ENCODE measurements at places on chromosomes 7 and 10. TPM values are rescaled to one million over a fixed set of nuclear protein-coding genes. Genes with fewer than 3 reads are reported as not detected.

Gene ASAH2
- total RNA-seq, result 1.8 TPM

- H3K36me3 ChIP-seq, result no peaks in the 10 kb centered on the region
- DNase-seq, result no peak
- peaks cover 15% of the 10 kb centered on the region for H3K4me1 ChIP-seq
Measured at GRCh38 chr10:43417950-43418768, 9.2 kb upstream of the HNRNPF start.

DNA sequence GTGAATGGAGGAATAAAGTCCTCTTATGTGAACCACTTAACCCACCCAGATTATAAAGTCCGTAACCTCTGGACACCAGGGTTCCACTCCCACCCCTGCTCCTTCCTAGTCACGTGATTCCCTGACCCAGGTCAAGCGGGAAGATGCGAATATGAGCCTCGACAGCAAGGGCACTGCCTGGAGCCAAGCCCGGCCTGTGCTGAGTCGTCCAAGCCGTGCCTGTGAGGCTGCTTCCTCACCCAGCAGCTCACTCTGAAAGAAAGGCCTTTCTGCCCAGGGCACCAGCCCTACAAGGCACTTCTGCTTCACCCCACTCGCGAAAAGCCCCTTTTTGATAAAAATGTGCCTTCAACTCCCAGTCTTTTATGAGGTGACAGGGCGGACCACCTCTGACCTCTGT, 85.8 kb downstream of the CYTH3 start:
- H3K4me3 ChIP-seq, result no peak overlapping the region
- no peak for DNase-seq
- no peak overlapping the region for H3K27ac ChIP-seq
- H3K4me1 ChIP-seq, result no peaks in the 10 kb centered on the region
- H3K36me3 ChIP-seq, result peaks cover 32% of the 10 kb centered on the region

GRCh38 chr7:82455295-82455694, 11.7 kb upstream of the CACNA2D1 start:
- no peaks in the 10 kb centered on the region for H3K4me1 ChIP-seq
- H3K36me3 ChIP-seq, result no peaks in the 10 kb centered on the region
- no peak overlapping the region for H3K27ac ChIP-seq
- H3K27me3 ChIP-seq, result no peaks in the 10 kb centered on the region
- DNase-seq, result no peak
- no peak overlapping the region for H3K4me3 ChIP-seq

DNA sequence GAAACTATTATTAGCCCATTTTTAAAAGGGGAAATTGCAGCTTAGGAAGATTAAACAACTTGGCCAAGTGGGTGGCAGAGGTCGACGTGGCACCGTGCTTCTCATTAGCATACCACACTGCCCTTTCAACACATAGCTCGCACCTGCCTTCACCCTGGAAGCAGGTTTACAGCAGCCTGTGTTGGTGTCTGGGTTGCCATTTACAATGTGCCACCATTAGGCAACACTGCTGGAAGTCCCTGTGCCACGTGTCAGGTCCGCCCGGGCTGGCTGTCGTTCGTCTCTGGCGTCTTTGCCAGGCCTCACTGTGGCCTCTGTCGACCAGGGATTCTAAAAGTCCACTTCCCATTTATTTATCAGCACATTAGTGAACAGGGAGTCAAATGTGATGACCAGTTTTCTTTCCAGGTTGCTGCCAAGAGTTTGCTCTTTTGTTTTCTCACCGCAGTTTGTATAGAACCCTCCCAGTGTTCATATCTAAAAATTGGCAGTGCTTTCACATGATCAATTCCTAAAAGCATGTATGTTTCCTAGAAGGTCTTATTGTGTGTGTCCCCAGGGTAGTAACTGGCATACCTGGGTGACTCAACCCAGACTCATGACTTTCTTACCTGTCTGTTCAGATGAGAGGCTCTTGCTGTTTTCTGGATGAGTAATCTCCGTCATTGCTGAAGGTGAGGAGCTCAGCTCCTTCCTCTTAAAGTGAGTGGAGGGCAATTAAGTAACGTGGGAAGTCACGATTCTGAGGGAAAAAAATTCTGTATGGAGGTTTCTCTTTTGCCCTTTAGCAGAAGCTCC, 9.2 kb downstream of the INSIG1 start:
- no peak overlapping the region for H3K27ac ChIP-seq
- H3K4me3 ChIP-seq, result no peak overlapping the region
- no peaks in the 10 kb centered on the region for H3K27me3 ChIP-seq
- peaks cover 17% of the 10 kb centered on the region for H3K36me3 ChIP-seq

DNA sequence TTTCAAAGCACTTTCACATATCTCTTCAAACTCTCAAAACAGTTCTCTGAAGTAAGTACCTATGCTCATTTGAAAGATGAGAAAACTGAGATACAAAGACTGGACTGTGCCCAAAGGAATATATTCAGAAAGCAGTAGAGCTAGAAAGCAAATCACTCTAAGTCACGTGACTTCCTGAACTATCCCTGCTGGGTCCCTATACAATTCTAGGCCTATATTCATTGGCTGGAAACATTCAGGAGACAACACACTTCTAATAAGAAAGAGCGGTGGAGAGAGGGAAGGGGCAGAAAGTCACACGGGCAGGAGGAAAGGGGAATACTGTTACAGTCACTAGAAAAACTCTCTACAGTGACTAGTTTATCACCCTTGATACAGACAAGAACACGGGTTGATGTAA, 140.0 kb downstream of the CHCHD3 start:
- no peak overlapping the region for H3K4me3 ChIP-seq
- no peak for DNase-seq
- no peaks in the 10 kb centered on the region for H3K36me3 ChIP-seq

DNA sequence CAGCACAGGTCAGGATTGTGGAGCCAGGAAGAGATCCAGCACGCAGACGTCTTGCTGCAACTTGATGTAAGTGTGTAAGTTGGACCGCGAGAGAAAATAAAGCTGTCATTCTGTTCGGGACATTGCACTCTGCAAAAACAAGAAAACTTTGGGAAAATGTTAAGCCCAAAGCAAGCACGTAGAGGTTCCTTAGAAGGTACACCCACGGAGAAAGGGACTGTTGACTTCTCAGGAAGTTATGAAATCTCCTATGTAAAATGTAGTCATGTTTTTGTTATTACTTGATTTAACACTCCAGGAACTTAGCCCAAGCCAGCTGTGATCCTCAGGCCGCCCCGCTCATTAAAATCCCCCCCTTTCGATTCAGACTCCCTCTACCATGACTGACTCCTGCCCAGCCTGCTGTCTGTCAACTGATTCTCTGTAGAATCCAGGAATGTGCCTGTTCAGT, 196.1 kb upstream of the TCF7L2 start:
- no peak overlapping the region for H3K27ac ChIP-seq
- no peaks in the 10 kb centered on the region for H3K36me3 ChIP-seq
- no peak overlapping the region for H3K4me3 ChIP-seq
- no peak for DNase-seq

DNA sequence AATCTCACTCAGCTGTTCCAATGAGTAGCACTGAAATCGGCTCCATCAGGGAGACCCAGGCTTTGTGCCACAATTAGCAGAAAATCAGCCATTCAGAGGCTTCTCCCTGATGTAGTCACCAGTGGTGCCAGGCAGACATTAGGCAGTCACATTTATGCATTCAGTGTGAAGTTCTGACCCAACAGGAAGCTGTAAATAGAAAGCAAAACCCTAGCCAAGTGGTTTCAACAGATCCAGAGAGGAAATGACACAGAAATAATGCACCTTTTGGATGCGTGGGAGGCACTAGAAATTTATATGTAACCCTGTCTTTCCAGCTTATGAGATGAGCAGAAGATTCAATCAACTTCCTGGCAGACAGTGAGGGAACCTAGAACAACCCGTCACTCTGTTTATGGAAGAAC, 186.4 kb downstream of the PDE1C start:
- no peaks in the 10 kb centered on the region for H3K27me3 ChIP-seq
- no peak overlapping the region for H3K4me3 ChIP-seq
- H3K36me3 ChIP-seq, result no peaks in the 10 kb centered on the region
- peak overlapping the region; percentile 81 for H3K27ac ChIP-seq

Gene ZNF467
- 3.2 TPM for total RNA-seq

GRCh38 chr7:1567049-1567771, 2.6 kb downstream of the PSMG3 start:
- no peaks in the 10 kb centered on the region for H3K27me3 ChIP-seq
- H3K4me3 ChIP-seq, result no peak overlapping the region
- H3K36me3 ChIP-seq, result peaks cover 14% of the 10 kb centered on the region

Gene GSAP
- 6.4 TPM for total RNA-seq

GRCh38 chr10:47012214-47012613, 101.0 kb downstream of the PTPN20 start:
- no peak for DNase-seq
- H3K27ac ChIP-seq, result no peak overlapping the region
- H3K4me1 ChIP-seq, result no peaks in the 10 kb centered on the region
- H3K36me3 ChIP-seq, result no peaks in the 10 kb centered on the region

DNA sequence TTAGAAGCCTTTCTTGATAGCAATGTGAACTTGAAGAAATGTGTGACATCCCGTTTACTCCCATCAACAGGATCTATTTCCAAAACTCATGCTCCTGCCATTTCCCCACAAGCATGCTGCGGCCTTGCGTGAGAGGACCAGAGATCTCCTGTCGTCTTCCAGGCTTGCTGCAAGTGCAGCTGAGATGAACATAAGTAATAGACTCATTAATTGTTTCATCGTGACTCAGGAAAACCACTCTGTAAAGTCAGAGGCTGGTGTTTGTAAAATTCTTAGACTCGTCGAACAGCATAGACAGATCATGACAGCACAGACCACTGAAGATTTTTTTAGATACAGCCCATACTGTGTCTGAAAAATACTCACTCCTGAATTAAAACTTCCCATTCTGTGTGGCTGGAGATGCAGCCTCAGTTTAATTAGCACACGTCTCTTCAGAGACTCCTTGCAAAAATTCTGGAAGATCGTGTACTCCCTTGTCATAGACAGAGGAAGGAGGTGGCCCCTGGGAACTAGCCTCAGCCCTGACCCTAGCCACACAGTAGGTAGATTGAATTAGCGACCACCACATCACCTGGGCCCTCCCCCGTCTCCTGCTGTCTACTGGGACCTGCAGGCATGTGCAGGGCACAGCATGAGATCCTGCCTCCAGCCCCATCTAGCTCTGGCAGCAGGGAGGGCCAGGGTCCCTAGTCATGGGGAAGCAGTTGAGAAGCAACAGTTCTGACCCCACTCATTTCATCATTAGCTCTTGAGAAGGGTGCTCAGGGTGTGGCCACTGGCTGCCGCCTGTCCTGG, 226.0 kb downstream of the CELF2 start:
- H3K36me3 ChIP-seq, result no peaks in the 10 kb centered on the region
- no peak for DNase-seq
- peak overlapping the region; percentile 80 for H3K27ac ChIP-seq
- H3K4me1 ChIP-seq, result peaks cover 39% of the 10 kb centered on the region
- no peak overlapping the region for H3K4me3 ChIP-seq

DNA sequence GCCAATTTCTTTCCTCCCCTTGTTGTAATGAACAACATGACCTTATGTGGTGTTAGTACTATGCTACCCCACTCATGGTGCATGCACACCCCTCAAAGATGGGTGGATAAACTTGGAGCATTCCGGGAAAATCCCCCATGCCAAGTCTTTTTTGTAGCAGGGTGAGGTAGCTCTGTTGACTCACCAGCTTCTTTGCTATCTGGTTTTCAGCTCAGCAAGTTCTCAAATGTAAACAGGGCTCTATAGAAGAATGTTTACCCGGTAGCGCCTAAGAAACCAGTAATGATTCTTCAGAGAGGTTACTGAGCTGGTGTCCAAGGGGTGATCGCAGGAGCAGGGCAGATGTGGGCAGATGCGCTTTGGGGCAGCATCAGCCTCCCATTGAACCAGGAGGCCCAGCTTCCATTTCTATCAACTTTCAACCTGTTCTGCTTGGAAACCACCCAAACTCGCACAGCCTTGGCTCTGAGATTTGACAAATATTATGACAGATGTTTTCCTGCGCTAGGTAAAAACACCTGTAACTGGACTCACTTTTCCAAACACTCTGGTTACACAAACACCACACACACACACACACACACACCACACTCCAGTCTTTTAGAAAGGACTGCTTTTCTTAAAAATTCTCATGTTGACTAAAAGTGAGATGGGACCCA, 87.8 kb downstream of the ZRANB1 start:
- no peak overlapping the region for H3K4me3 ChIP-seq
- H3K27ac ChIP-seq, result no peak overlapping the region
- peaks cover 38% of the 10 kb centered on the region for H3K4me1 ChIP-seq
- no peaks in the 10 kb centered on the region for H3K27me3 ChIP-seq
- peaks cover 15% of the 10 kb centered on the region for H3K36me3 ChIP-seq
- no peak for DNase-seq

Gene GAD2
- total RNA-seq, result not detected

DNA sequence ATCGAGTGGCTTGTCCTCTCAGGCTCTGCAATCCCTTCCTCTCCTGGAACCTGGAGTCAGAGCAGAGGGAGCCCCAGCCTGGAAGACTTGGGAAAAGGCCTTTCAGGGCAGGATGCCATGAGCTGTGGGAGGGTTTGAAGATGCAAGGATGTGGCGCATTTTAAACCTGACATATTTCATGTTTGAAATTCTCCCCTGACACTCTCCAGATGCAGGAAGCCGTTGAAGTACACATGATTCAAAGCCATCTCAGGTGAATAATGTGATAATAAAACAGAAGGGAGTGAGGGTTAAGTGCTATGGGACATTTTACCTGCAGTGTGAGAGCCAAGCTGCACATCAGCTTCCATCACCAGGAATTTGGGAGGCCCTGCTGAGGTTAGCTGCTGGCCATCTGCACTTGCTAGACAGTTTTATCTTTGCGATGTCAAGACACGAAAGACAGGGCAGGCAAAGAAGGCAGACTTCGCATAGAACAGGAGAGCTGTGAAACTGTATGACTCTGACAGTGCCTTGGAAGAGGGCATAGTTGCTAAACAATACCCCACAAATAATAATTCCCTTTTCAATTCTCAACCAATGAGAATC, 159.1 kb upstream of the GDF10 start:
- DNase-seq, result no peak
- H3K36me3 ChIP-seq, result no peaks in the 10 kb centered on the region
- no peak overlapping the region for H3K27ac ChIP-seq
- no peaks in the 10 kb centered on the region for H3K27me3 ChIP-seq

GRCh38 chr7:17991866-17992648, 35.6 kb downstream of the PRPS1L1 start:
- no peaks in the 10 kb centered on the region for H3K36me3 ChIP-seq
- no peaks in the 10 kb centered on the region for H3K4me1 ChIP-seq
- no peaks in the 10 kb centered on the region for H3K27me3 ChIP-seq
- DNase-seq, result no peak
- no peak overlapping the region for H3K4me3 ChIP-seq

Gene AMPH
- total RNA-seq, result 9.0 TPM

DNA sequence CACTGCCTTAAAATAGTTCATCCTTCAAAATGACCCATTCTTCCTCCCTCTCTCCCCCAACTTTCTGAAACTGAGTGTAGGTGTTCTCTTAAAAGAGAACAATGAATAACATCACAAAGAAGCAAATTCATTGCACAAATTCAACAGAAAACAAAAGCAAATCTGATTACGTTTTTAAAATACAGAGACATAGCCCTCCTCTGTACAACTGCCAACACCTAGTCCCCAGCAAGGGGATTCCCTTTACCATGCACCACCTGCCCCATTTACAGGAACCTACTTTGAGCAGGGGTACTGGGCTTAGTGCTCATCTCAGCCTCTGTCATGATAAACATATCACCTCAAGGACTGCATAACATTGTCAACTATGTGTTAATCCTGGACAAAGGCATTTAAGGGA, 302.8 kb upstream of the AOAH start:
- DNase-seq, result no peak
- no peak overlapping the region for H3K27ac ChIP-seq
- H3K4me3 ChIP-seq, result no peak overlapping the region
- no peaks in the 10 kb centered on the region for H3K36me3 ChIP-seq

GRCh38 chr7:32579776-32580175, 84.5 kb downstream of the AVL9 start:
- H3K4me3 ChIP-seq, result no peak overlapping the region
- peaks cover 62% of the 10 kb centered on the region for H3K36me3 ChIP-seq
- H3K27me3 ChIP-seq, result no peaks in the 10 kb centered on the region
- H3K27ac ChIP-seq, result no peak overlapping the region

All from right atrium auricular region (tissue), 2 donors.